GM06990 (cell line): ENCODE measurements at places on chromosomes 13 and 19.
A peak's percentile ranks its signal among the peaks of the same experiment; 100 is the strongest.

- no peak for DNase-seq
Measured at GRCh38 chr19:36060430-36060829, 5.7 kb downstream of the WDR62 start.

GRCh38 chr13:66751691-66752090 lies 478.4 kb downstream of the PCDH9 start:
- no peak for DNase-seq

GRCh38 chr19:3610745-3611717 lies 4.4 kb upstream of the TBXA2R start:
- DNase-seq: no peak

GRCh38 chr13:113080901-113081521 lies 24.6 kb upstream of the F7 start:
- no peak for DNase-seq

- no peak for DNase-seq
Measured at GRCh38 chr13:75255147-75255546, 226.8 kb downstream of the TBC1D4 start.

GRCh38 chr19:7554990-7555864 lies 19.7 kb downstream of the PNPLA6 start:
- no peak for DNase-seq

- no peak for DNase-seq
Measured at GRCh38 chr13:89565476-89566100, 1781.9 kb upstream of the MIR17HG start.

DNA sequence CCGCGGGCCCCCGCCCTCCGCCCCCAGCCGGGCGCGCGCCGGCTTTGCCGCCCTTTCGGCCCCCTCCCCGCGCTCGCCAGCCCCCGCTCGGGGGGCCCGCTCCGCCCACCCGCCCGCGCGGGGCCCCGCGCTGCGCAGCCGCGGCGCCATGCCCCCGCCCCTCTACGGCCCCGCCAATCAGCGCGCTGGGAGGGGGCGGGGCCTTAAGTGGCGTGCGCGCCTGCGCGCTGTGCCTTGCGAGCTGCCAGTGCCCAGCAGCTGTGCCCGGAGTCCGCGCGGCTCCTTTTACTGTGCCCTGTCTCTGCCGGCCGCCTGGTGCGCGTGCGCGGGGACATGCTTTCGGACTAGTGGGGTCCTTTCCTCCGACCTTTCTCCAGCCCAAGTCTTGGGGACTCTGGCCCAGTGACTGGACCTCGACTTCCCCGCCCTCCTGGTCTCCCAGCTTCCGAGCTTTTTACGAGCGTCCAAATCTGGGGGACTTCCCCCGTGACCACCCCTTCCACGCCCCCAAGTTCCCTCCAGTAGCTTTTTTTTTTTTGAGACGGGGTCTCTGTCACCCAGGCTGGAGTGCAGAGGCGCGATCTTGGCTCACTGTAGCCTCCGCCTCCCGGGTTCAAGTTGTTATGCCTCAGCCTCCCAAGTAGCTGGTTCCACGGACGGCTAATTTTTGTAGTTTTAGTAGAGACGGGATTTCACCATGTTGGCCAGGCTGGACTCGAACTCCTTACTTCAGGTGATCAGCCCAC lies at the start of gene MBD3:
Gene MBD3 (minus strand): TSS at position 111 of the 746 bp plus-strand sequence. CDS start 234 bp downstream, outside the sequence.
- peak; percentile 92 for DNase-seq

DNA sequence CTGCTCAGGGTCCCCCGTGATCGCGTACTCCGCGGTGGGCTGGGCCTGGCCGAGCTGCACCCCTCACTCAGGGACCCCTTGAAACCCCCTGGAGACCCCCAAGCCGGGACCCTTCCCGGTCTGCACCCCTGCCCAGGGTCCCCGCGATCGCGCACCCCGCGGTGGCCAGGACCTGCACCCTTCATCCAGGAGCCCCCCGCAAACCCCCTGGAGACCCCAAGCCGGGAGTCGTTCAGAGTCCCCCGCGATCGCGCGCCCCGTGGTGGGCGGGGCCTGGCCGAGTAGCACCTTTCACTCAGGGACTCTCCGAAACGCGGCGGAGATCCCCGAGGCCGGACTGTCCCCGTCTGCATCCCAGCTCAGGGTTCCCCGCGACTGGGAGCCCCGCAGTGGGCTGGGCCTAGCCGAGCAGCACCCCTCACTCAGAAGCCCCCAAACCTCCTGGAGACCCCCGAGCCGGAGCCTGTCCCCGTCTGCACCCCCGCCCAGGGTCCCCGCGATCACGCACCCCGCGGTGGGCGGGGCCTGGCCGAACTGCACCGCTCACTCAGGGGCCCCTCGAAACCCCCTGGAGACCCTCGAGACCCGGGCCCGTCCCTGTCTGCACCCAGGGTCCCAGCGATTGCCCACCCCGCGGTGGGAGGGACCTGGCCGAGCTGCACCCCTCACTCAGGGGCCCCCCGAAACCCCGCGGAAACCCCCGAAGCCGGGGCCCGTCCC lies 748 bp downstream of the LMNB2 start:
- peak; percentile 70 for DNase-seq

DNA sequence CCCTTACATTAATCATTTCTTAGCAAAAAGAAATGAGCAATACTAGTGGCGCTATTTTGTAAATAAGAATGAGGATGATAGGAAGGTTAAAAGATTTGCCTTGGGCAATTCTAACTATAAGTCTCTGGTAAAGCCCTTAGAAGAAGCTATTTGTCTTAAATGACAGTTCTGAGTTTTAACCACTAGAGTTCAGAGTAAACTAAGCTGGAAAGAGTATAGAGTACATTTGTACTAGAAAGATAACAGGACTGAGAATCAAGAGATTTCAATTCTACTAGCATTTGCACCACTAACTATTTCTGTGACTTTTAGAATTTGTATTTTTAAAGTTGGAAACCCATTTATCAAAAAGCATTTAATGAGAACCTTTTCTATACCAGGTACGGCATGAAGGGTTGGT lies 750.3 kb downstream of the OLFM4 start:
- DNase-seq: no peak

- DNase-seq: no peak
Measured at GRCh38 chr19:34806976-34807860, 34.2 kb upstream of the ZNF599 start.

GRCh38 chr13:110119935-110120905 lies 186.7 kb downstream of the COL4A1 start:
- DNase-seq: no peak

DNA sequence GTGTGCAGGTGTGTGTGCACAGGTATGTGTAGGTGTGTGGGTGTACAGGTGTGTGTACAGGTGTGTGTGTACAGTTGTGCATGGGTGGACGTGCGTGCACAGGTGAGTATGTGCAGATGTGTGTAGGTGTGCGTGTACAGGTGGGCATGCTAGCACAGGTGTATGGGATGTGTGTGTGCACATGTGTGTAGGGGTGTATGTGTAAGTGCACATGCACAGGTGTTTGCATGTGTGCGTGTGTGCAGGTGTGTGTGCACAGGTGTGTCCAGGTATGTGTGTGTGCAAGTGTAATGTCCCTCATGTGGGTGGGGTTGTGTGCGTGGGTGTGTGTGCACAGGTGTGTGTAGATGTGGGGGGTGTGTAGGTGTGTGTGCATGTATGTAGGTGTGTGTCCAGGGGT lies 27.5 kb upstream of the TFDP1 start:
- DNase-seq: no peak

DNA sequence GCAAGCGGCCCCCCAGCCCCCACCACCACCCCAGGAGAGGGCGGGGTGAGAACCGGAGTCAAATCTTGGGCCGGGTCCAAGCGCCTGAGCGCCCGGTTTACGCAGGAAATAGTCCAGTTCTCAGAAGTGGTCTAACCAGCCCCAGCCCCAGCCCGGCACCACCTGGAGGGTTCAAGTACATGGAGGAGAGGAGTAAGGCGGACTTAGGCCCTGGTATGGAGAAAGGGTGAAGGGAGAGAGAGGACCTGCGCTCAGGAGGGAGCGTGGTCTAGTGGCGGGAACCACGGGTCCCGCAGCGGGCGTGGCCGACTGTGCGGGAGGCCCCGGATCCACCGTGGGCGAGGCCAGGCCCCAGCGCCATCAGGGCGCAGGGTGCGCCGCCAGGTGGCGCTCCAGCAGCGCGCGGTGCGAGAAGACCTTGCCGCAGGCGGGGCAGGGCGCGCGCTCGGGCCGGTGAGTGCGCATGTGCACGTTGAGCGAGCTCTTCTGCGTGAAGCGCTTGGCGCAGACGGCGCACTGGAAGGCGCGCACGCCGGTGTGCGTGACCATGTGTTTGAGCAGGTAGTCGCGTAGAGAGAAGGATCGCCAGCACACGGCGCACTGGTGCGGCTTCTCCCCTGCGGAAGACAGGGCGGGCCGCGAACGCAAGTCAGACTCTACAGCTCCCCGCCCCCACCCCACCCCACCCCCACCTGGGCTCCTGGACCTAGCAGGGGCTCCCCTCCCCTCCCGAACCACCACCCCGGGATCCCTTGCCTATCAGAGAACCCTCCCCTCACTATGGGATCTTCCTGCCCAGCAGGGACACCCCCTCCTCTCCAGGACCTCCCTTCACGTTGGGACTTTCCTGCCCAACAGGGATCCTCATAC lies 2.1 kb upstream of the SLC27A5 start:
- peak; percentile 99 for DNase-seq

DNA sequence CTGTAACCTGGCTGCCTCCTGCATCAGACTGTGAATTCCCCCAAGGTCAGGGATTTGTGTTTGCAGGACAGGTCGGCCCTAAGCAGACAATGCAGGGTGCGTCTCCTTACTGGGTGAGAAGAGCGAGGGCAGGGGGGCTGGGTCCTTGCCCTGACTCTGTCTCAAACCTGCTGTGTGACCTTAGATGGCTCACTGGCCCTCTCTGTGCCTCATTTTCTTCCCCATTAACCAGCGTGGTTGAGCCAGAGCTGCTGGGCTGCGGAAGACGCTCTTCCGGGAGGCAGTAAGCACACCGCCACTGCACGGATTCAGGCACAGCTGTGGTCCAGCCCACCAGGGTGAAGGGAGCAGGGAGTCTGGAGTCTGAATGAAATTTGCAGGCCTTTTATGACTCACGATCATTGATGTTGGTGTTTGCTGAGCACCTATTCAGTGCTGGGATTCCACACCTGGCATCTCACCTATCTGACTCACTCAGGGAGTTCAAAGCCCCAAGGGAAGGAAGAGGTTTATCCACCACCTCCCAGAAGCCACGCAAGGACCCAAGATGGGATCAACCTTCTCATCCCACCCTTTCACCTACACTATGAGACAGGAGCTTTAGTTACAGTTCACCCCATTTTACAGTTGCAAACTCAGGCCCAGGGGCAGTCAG lies 2.5 kb downstream of the AKT1S1 start:
- DNase-seq: no peak

- DNase-seq: no peak
Measured at GRCh38 chr19:13399746-13400145, 106.5 kb downstream of the CACNA1A start.

- no peak for DNase-seq
Measured at GRCh38 chr13:102000764-102001163, 401.1 kb downstream of the FGF14 start.

DNA sequence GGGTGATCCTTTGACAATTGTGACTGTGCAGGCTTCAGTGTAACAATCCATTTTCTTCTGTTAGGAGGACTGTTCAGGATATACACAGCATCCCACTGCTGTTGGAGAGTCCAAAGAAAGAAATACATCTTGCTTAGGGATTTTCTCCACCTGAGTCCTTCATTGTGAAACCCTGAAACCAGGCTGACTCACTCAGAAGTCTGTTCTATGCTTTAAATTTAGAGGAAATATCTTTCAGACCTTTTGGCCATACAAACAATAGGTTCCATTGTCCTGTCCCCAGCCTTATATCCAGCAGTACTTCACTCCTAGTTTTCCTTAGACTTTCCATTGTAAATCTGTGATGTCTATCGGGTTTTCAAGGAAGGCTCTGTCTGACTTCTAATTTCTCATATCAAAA lies 379.1 kb downstream of the SUCLA2 start:
- DNase-seq: no peak

GRCh38 chr19:44623080-44623479 lies 9.7 kb downstream of the IGSF23 start:
- DNase-seq: no peak

GRCh38 chr13:83732755-83733154 lies 149.5 kb downstream of the SLITRK1 start:
- DNase-seq: no peak

- no peak for DNase-seq
Measured at GRCh38 chr13:20002787-20003186, 44.3 kb downstream of the ZMYM2 start.

GRCh38 chr19:50431343-50432220 lies 1.1 kb upstream of the MYBPC2 start:
- peak; percentile 89 for DNase-seq

GRCh38 chr19:3580156-3580934 lies 4.9 kb upstream of the GIPC3 start:
- DNase-seq: no peak

DNA sequence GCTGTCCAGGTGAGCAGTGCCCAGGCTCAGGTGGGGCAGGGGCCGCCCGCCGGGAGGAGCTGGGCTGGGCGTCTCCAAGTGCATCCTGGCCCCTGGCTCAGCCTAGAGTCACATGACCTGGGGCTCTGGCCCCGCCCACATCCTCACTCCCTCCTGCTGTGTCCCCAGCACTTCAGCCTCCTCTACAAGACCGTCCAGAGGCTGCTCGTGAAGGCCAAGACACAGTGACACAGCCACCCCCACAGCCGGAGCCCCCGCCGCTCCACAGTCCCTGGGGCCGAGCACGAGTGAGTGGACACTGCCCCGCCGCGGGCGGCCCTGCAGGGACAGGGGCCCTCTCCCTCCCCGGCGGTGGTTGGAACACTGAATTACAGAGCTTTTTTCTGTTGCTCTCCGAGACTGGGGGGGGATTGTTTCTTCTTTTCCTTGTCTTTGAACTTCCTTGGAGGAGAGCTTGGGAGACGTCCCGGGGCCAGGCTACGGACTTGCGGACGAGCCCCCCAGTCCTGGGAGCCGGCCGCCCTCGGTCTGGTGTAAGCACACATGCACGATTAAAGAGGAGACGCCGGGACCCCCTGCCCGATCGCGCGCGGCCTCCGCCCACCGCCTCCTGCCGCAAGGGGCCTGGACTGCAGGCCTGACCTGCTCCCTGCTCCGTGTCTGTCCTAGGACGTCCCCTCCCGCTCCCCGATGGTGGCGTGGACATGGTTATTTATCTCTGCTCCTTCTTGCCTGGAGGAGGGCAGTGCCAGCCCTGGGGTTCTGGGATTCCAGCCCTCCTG lies 16.8 kb upstream of the CELF5 start:
- DNase-seq: no peak

DNA sequence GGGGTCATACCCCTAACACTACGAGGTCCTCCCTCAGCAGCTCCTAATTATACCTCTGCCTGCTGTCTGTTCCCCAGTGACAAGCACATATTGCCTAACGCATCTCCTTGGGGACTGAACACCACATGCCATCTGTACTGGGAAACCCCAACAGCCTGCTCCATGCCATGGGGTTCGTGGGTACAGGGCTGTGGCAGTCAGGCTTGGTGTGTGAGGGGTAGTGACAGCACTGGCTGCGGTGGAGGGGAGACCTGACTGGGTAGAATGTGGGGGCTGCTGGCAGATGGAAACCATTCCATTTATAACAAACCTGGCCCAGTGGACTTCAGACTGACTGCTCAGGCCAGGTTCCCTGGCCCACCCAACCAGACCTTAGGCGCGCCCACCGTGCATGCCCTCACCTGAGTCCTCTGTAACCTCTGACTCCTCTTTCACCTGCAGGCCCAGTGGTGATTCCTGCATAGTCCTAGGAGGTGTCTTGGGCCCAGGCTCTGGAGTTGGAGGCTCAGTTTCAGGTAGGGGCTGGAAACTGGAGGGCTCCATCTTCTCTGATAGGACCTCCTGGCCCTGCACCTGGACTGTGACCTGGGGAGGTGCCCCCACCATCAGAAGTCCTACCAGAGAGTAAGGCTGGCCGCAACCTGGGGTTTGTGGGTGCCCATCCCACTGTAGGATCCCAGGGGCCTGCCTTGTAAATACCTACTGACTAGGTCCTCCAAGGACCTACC lies 3.0 kb downstream of the MZF1 start:
- DNase-seq: no peak

GRCh38 chr19:2809387-2810140 lies 10.1 kb upstream of the ZNF554 start:
- DNase-seq: no peak

- no peak for DNase-seq
Measured at GRCh38 chr19:3949997-3950859, 17.4 kb downstream of the NMRK2 start.
